K562 (cell line): ENCODE measurements at places on chromosomes 2 and 18.

GRCh38 chr2:61535449-61535848 lies 2.7 kb downstream of the XPO1 start:
- no peak for DNase-seq

DNA sequence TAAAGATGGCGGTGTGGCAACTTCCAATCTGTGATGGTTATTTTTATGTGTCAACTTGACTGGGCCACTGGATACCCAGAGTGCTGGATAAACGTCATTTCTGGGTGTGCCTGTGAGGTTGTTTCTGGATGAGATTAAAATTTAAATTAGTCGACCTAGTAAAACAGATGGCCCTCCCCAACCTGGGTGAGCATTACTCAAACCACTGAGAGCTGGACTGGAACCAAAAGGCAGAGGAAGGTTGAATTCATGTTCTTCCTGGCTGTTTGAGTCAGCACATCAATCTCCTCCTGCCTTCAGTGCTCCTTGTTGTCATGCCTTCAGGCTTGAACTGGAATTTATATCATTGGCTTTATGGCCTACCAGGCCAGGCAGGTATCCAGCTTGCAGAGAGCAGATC lies 190.8 kb upstream of the RGPD4 start:
- DNase-seq: no peak

GRCh38 chr2:196073521-196073920 lies 4.9 kb upstream of the DNAH7 start:
- DNase-seq: no peak

DNA sequence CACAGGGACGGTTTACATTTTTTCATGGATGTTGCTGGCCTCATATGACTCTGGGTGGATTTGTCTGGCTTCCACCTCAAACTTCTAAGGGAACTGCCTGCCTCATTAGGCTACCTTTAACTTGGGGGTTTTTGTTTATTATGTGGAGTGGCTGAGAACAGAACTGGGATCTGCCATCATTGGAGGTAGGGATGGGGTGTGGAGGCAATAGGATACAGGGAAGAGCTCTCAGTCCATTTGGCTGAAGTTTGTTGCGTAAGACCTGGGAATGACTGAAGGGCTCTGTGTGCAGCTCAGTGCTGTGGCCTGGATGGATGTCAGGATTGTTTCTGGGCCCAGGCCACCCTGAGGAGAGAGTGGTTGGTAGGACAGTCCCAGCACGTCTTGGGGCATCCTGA lies 31.2 kb downstream of the ASB1 start:
- no peak for DNase-seq

DNA sequence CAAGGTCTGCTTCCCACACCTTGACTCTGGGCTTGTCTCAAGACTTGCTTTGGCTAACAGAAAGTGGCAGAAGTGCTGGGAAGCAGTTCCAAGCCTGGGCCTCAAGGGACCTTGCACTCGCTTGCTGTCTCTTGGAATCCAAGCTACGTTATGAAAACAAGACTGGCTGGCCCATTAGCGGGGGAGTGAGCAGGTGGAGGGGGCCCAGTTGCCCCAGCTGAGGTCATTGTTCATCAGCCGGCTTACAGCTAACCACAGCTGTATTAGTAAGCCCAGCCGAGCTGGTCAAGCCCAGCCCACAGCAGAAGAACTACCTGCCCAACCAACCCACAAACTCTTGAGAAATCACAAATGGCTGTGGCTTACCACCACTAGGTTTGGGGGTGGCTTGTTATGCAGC lies 63.1 kb downstream of the MARCO start:
- no peak for DNase-seq

GRCh38 chr2:222518570-222519381 lies 94.4 kb downstream of the SGPP2 start:
- no peak for DNase-seq

- no peak for DNase-seq
Observed at GRCh38 chr2:106137731-106138521, 56.2 kb downstream of the UXS1 start.

DNA sequence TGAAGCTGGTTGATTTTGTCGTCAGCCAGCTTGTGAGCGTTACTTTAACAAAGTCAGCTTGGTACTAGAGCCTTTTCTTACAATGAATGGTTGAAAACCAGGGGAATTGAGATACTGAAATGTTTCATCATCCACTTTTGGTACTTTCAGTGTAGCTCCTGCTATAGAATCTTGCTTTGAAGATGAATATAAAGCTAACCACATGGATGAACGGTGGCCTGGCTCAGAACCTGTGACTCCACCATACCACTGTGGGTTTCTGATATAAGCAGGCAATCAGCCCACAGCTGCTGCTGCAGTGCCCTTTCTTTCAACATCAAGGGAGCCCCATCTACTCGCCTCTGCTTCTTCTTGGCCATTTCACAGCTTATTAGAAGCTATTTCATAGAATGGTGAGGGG lies 53.2 kb upstream of the GPR45 start:
- no peak for DNase-seq

DNA sequence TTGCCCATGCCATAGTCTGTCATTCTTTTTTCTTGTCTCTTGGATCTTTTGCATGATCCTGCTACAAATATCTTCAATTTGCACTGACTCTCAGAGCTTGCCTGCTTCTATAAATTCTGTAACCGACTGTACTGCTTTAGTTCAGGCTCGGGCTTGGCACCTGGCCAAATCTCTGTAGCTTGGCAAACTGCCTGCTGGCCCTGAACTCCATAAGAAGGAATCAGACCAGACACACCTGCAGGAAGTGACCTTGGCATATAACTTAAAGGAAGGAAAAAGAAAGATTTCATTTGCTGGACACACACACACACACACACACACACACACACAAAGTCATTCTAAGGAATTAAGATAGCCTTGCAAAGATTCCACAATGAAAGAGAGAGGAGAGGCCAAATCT lies 291.2 kb upstream of the DDX18 start:
- DNase-seq: no peak

- DNase-seq: no peak
Observed at GRCh38 chr2:109435901-109436598, 177.7 kb downstream of the SEPTIN10 start.

DNA sequence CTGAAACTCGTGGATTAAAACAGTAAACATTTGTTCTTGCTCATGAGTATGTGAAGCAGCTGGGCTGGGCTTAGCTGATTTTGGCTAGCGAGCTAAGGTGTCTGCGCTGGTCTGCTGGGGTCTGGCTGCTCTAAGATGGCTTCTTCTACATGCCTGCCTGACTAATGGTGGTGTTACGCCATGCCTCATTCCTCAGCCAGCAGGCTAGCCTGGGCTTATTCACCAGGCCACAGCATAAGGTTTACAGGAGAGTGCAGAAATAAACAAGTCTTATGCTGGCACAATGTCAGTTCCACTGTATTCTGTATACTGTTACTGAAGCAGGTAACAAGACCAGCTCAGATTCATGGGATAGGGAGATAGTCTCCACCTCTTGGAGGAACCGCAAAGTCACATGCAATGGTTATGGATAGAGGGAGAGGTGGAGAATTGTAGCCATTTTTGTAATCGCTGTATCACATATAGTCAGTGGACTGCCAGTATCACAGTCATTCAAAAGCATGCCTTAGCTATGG lies 80.0 kb downstream of the RHBDD1 start:
- DNase-seq: no peak

GRCh38 chr18:63113899-63114565 lies 205.5 kb downstream of the BCL2 start:
- DNase-seq: no peak

GRCh38 chr2:165815299-165816141 lies 21.5 kb upstream of the GALNT3 start:
- no peak for DNase-seq

DNA sequence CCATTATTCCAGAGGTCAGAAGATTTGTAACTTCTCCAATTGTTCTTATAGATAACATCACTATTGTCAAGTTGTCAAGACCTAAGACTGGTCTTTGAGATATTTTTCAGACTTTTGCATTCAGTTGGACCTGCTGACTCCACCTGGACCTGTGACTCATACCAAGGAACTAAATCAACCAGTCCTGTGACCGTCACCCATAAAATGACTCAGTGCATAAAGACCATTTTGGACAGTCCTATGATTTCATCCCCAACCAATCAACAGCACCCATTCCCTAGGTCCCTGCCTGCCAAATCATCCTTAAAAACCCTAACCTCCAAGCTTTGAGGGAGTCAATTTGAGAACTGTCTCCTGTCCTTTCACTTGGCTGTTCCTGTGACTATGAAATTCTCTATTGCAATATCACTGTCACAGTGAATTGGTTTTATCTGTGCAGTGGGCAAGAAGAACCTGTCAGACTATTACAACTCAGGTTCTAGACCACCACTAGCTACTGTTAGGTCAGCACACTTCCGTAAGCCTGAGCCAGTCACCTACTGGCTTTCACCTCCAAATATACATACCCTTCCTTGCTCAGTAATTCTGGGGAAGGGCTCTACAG lies 17.1 kb downstream of the DPP4 start:
- DNase-seq: no peak
